ENCODE measurements at places on chromosomes 7 and 10. TPM values are rescaled to one million over a fixed set of nuclear protein-coding genes. Genes with fewer than 3 reads are reported as not detected.

DNA sequence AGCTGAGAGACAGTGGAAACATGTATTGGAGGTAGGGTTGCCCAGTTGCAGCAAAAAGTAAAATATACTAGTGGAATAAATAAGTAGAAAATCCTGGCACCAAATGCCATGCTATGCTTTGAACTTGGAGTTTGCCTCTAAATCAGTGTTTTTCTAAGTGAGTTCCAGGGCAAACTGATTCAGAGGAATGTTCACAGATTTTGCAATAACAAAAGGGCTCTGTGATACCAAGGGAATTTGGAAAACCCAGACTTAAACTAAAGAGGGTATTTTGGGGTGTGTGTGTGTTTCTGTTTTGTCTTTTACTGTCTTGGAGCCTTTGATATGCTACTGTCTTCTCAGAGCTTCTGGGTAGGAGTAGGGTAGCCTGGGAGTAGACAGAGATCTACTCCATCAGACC is 39.9 kb downstream of the SLC26A4 start:
- DNase-seq = no peak

DNA sequence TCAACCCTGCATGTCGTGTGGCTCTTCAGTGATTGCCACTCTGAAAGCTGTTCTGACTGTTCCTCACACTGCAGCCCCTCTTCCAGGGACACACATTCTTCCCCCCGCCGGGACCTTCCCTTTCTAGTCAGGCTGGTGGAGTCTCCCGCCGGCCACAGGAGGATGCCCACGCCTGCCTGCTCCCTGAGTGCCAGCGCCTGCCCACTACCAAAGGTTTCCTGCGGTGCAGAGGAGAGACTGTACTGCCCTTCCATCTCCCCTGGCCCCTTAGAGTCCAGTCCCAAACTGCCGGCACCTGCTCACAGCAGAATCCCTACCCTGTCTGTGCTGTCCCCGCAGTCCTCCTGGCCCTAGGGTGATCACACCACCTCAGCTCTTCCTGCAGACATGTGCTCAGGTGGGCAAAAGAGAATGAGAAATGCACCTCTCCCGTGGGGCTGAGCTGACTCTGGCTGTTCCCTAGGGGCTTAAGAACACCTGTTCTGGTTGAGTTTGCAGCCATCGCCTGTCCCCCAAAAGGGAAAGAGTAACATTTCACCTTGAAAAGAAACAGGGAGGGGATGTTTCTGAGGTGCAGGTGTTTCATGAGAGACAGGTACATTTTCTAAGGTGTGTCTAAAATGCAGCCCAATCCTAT is 1.4 kb downstream of the PODXL start:
- no peak for DNase-seq

- DNase-seq = no peak
These were observed 273.6 kb downstream of the PLXDC2 start for GRCh38 chr10:20089879-20090278.

- DNase-seq = no peak
These were observed 44.2 kb downstream of the MRPL32 start for GRCh38 chr7:42976371-42976770.

DNA sequence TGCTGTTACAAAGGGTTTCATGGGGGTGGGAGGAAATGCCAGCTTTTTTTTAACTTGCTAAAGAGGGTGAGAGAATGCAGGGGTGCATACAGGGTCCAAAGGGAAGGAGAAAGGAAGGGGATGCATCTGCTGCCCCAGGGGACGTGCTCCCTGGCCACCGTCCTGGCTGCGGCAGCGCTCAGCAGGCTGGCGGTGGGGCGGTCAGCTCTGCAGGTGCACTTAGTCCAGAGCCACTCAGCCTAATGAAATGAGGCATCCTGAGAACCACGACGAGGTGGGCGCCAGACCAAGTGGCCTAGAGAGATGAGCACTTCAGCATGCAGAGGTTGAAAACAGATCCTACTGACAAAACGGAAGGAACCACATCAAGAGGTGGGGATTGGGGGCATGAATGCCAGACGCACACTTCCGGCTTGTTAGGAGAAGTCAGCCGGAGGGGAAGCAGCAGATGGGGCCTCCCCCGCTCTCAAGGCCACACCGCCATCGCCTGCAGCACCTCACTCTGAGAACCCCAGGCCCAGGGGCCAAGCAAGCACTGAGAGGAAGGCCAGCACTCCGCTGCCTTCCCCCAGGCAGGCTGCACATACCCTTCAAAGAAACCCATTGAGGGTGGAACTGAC is 94.5 kb downstream of the MAD1L1 start:
- no peak for DNase-seq

DNA sequence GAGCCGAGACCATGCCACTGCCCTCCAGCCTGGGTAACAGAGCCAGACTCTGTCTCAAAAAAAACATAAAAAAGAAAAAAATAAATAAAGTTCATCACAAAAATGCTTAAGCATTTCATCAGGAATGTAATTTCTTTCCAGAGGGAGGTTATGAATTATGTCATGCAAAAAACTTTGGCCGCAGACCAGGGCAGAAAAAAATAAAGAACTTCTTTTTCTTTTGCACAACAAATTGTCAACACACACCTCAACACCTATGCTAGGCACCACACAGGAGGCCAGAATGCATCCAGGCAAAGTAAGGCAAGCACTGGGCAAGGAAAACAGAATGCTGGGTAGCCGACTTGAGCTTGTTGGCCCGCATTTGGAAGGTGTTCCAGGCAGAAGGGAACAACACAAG is 3.9 kb downstream of the C10orf62 start:
- DNase-seq = no peak

The SPDYE11 gene
- not detected for total RNA-seq

- DNase-seq = no peak
These were observed 23.3 kb downstream of the SEM1 start for GRCh38 chr7:96686305-96686704.

DNA sequence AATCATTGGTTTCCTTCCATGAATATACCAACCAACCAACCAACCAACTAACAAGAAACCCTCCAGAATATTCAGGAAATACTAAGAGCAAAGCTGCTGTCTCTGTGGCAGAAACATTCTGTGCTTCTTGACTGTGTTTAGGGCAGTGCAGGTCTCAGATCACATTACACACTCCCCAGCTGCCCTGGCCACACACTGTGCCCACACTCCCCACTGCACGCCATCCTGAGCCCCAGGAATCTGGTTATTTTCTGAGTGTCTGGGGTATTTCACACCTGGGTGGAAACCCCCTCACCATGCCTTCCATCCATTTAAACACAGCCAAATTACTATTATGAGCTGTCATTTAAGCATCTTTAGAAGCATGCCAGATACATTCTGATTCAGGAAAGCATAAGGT is 183.7 kb upstream of the ANK3 start:
- no peak for DNase-seq

The SUN3 gene
- not detected for total RNA-seq

- no peak for DNase-seq
These were observed 5.4 kb upstream of the FAM170B start for GRCh38 chr10:49139028-49139845.

DNA sequence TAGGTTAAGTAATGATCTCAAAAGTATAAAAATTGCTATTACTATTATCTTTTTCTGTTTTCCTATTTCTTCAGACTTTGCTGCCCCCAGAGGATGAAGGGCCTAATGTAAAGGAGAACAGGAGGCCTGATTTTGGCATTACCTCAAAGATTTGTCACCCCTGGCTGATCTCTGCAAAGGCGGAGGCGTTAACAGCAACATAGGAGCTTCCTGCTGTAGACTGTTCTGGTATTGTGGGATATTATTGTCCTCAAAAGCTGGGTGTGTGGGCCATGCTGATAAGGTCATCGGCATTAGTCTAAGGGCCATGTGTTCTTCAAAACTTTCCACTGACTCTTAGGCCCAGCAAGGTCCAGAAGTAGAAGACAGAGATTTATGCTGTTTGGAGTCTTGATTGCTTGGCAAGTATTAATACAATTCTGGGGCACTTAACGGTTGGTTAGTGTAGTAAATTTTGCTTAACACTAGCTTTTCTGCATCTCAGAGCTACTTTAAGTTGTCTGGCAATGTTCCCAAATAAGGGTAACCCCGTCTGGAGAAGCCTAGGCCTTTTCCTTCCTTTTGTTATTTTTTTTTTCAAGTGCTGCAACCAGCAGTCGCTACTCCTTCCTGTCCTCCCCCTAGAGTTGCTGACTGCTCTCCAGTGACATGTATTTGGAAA is 14.0 kb upstream of the ENTPD1 start:
- DNase-seq = no peak

GRCh38 chr7:83684928-83685327 is 36.0 kb upstream of the SEMA3E start:
- DNase-seq = no peak

- no peak for DNase-seq
These were observed 65.9 kb upstream of the ADAM12 start for GRCh38 chr10:126454045-126454751.

GRCh38 chr10:30943451-30943850 is 88.2 kb downstream of the ZNF438 start:
- no peak for DNase-seq

DNA sequence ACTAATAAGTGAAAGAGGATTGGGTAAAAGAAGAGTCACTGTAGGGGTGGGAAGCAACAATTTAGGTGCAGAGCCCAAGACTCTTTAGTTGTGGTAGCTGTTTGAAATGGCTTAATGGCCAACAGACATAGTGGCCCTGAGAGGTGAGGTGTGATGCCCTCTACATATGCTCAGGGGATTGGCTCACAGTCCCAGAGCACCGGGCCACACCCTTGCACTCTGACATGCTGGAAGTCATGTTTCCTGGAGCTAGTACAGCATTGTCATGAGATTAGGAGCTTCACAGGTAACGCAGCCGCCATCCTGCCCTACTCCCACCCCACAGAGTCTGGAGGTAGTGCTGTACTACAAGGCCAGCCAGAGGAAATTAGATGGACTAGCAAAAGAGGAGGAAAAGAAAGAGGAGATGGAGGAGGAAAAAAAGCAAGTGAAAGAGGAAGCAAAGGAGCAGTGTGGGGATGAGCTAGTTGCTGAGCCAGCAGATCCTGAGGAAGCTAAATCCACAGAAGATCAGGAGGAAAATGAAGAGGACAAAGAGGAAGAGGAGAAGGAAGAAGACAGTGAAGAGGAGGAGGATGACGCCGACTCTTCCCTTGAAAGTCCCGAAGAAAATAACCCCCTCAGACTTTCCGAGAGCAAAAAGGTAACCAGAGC is 14.8 kb upstream of the FLNC start:
- no peak for DNase-seq

The VGF gene
- total RNA-seq = 0.22 TPM

The GRIFIN gene
- not detected for total RNA-seq

GRCh38 chr10:57338823-57339558 is 928.7 kb downstream of the IPMK start:
- no peak for DNase-seq

The NME8 gene
- 0.45 TPM for total RNA-seq

- DNase-seq = no peak
These were observed 395.0 kb downstream of the THSD7A start for GRCh38 chr7:11436773-11437524.

The HHEX gene
- total RNA-seq = 6.8 TPM

DNA sequence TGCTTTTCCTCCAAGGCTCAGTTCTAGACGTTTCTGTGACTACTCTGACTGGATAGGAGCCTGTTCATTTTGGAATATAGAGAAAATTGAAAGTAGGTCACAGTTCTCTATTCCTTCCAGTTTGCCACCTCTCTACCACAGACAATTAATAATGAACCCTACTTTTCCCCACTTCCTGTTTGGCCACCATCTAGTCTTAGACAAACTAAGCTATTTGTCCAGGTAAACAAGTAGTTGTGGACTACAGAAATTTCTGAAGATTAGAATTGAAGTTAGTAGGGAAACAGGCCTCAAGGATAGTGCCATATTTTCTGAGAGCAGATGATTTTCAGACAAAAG is 87.0 kb downstream of the AUTS2 start:
- DNase-seq = no peak

GRCh38 chr10:100562008-100562672 is 26.4 kb downstream of the HIF1AN start:
- peak; percentile 88 for DNase-seq

GRCh38 chr7:100676501-100677306 is 3.2 kb downstream of the GNB2 start:
- DNase-seq = no peak

- DNase-seq = no peak
These were observed 11.1 kb downstream of the MCU start for GRCh38 chr10:72702868-72703581.

The ZP3 gene
- total RNA-seq = 0.87 TPM

DNA sequence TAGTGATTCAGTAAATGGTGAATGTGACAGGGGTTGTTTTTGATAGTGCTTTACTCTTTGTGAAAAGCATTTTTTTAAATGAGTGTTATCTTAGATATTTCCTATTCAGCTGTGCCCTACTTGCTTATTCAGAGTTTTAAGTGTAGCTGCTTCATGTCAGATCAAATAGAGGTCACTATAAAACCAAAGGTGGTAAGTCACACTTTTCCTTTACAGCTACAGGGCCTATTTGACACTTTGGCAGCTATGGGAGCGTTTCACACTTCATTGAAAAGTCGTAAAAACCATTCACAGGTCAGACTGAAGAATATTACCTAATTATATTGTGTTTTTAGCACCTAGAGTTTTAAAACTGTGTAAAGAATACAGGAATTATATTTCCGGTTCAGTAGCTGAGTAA is 67.3 kb downstream of the ANKIB1 start:
- no peak for DNase-seq

DNA sequence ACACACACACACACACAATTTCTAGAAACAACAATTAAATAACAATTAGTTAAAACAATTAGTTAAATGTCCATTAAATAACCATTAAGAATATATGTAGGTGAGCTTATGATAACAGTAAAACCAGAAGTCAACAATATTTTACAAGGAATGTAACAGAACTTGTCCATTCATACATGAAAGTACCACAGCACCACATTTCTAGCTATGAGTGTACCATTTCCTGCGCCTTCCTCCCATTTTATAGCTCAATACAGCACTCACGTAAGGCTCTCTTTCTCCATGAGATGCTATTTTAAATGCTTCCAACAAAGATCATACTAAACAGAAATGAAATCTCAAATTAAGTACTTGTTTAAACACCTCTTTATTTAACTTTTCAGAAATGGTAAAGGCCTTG is 367.3 kb upstream of the ZWINT start:
- no peak for DNase-seq

The MAT1A gene
- 0.13 TPM for total RNA-seq

DNA sequence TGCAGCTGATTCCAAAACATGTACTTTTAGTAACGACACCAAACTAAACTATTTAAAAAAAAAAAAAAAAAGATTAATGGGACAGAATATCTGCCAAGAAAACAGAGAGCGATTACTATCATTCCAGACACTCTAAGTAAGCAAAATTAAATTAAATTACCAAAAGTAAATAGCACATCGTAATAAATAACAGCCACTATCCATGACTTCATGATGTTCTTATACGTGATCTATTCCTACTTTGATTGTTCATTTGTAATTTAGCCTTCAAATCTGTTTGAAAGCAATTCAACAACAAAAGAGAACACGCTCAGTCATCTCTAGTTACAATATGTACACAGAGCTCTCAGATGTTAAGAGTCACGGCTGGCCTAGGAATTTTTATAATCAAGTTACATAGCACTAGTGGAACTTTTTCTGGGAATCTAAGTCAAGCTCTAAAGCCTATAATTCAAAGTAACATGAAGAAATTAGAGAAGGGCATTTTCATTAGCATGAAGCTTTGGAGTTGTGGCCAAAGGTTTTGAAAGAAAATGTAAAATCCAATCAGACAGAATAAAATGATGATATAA is 241.7 kb upstream of the NEBL start:
- no peak for DNase-seq
